Epithelial cell of esophagus (primary cell): ENCODE measurements at places on chromosomes 1 and 21.

DNA sequence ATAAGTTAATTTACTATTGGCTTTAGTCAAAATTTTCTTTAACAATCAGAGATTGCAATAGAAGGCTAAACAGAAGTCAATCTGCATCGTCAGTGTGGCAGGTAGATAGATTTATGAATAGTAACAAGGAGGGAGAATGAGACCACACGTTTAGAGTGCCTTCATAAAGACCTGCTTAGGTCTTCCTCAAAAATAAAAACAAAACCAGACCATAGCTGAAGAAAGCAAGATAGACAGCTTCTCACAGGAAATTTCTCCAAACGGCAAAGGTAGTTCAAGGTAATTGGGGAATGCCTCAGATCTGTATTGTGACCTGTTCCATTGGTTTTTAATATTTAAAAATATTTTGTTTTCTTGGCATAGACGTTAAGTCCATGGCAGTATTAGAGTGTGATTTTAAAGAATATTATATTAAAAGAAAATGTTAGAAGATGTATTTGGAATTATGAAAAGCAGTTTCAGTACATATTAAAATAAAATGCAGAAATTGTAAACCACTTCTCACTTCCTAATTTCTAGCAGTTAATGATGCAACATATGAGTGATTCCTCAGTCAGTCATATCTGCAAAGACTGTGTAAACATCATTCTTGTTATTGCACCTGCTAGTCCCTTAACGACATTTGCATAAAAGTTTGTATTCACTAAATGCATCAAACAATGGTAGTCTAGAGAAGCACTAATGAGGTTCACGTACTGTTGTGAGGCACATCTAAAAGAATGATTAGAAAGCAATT, 278.0 kb downstream of the HLX start:
- no peak for DNase-seq

DNA sequence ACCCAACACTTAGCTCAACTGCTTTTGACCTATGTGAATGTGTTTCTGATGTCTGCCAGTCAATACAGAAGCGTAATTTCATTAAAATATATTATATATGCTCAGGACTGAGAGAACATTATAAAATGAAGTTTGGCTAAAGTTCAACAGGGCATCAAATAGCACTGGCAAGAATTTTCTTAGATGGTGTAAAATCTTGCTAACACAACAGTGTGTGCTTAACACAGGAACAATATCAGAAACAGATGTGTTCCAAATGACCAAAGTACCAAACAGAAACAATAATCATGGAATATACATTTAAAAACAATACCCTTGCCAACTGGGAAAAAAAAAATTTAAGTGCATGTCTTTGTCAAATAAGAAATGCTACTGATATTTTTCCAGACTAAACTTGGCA, 10.4 kb upstream of the LHX8 start:
- no peak for DNase-seq

GRCh38 chr1:199847021-199847420, 180.5 kb upstream of the NR5A2 start:
- DNase-seq, result no peak

GRCh38 chr1:172322219-172323061, 98.0 kb upstream of the C1orf105 start:
- DNase-seq, result peak; percentile 74

- DNase-seq, result no peak
Observed at GRCh38 chr1:14689996-14690615, 91.6 kb downstream of the KAZN start.

DNA sequence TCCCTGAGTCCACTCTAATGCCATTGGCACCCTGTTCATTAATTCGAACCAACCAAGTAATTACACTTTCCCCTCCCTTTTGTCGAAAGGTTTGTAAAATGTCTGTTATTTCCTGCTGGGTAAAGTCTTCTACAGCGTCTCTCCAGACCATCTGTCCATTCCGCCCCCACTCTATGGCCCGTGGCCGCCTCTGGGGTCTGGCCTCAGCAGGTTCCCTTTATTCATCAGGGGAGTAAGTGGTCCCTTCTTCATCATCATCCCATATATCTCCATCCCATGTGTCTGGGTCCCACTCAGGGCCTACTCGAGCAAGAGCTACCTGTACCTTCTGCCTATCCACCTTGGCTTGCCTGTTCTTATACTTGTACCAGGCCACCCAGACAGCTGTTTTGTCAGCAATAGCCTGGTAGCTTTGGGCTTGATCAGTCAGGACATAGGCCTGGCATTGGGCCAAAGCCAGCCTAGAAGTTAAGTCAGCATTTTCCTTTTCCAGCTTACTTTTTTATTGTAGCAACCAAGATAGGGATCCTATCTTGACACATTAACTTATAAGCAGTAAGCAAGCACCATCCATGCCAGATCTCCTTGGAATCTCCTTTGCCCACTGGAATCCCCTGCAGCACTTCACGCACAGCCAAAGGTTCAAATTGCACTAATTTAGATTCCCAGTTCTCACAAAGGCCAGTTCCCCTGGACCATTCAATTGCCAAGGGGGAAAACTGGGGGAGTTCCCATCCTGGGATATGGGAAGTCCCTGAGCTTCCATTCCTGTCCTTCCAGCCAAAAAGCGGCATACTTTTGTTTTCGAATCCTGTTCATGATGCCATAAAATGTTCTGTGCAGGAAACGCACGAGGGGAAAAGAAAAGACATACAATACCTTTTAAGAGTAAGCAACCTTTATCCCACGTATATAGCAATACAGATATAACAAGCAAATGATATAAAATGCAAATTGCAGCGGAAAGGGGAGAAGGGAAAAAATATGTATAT, 6.6 kb upstream of the STUM start:
- DNase-seq, result peak; percentile 53
